A549 treated with dexamethasone at 1 μM for 4 hours (cell line): ENCODE measurements at places on chromosomes 13 and 19. TPM values are rescaled to one million over a fixed set of nuclear protein-coding genes. Genes with fewer than 3 reads are reported as not detected.

Gene DHRS12
- 3.9 to 5.4 TPM (median 4.3 TPM) in 5 replicates for total RNA-seq

Gene RNF126
- 48.1 to 71.4 TPM (median 68.3 TPM) in 5 replicates for total RNA-seq

Gene SERP2
- not detected in 5 replicates for total RNA-seq

Gene RNF225
- total RNA-seq, result 0.11 to 0.19 TPM (median 0.17 TPM) in 3 of 5 replicates, not detected in the others
